ENCODE measurements at places on chromosomes 7 and 10.

DNA sequence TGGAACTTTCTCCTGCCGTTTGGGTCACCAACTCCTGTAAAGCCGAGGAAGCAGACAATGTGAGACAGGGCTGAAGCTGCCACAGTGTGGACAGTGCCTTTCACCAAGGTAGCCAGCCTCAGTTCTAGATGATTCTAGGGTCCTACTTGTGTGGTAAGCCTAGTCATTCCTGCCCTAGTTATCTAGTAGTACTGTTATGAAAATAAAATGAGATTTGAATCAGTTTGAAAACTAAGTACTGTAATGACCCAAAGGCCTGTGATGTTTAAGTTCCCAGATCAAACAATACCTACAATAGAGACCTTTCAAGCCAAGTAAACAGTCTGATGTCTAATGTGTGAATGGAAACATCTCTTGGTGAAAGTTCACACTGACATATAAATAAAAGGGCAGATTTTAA, 37.1 kb downstream of the POLL start:
- no peak for DNase-seq

- no peak for DNase-seq
Measured at GRCh38 chr10:24041034-24041433, 167.9 kb upstream of the KIAA1217 start.

DNA sequence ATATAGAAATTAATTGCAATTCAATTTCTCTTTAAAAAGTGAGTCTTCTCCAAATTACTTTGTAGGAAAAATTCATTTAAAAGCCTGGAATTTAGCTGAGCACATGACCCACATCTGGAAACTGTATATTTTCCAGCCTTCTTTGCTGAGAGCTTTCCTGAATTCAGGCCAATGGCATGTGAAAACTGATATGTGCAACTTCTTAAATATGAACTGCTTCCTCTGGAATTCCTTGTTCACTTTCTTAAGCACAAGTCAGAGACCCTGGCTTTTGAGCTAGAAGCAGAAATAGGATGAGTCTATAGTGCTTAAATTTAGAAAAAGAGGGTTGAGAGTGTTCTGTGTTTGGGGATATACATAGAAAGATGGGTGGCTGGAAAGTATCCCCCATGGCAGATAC, 365.1 kb upstream of the MTPN start:
- DNase-seq: no peak

- no peak for DNase-seq
Measured at GRCh38 chr10:55630491-55631056, 730.5 kb downstream of the ZWINT start.

DNA sequence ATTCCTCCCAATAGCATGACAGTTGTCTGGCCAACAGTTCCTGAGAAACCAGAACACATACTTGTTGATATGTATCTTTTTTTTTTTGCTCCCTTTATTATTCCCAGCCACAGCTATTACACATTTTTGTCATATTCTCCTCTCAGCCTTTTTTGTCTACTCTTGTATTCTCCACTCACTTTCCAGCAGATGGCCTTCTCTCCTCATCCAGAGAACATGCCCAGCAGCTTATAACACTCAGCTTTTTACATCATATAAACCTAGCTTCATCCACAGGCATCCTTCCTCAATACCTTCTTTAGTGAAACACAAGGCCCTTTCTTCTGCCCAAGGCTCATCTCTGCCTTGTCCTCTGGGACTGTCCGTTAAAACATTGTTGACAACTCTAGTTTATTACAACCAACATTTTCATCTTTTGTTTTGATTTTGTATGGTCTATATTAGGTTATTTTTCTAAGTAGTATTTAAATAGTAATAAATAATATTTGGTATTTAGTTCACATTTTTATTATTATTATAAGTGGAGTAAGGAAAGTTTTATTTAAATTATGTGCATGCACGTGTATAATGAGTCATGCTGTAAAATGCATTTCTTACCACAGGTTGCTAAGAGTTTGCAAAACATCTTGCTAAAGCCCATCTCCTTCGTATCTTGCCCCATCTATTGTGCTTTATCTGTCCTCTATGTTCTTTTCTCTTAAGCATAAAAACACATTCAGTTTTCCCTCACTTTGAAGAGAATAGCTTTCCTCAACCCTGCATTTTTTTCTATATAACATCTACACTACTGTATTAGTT, 101.5 kb downstream of the ORC5 start:
- DNase-seq: no peak

GRCh38 chr7:143145-143751, 49.1 kb upstream of the FAM20C start:
- DNase-seq: no peak

DNA sequence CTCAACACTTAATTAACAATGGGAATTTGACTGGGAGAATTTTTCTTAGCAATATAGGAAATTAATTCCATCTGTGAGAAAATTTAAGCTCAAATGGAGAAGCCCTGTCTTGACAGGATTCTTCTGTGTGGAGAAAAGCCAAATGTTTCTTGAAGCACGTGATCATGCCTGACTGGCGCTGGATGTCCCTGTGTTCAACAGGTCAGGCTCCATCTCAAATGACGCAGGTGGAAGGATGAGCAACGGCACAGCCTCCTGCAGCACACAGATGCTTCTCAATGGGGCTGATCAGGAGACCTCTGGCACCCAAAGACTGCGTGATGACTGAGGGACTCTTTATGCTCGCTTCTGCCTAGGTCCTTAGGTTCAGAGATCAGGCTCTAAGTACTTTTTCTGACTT, 143.8 kb downstream of the RSU1 start:
- DNase-seq: no peak

DNA sequence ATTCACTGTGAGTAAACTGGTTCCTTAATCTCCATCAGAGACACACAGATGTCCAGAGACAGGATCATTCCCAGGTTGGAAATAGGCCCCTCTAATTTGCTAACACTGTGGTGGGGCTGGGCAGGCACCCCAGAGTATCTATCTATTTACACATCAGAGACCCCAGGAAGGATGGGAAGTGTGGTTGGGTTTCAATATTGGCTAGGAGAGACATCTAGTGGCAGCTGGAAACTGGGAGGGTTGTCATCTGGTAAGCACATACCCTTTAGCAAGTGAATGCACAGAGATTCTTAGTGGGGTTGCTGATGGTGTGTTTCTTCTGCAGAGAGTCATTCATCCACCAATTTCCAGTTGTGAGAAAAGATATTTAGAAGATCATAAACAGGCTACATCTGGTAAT, 36.0 kb upstream of the NRG3 start:
- no peak for DNase-seq

GRCh38 chr7:44196450-44196872, 4.3 kb upstream of the YKT6 start:
- no peak for DNase-seq

GRCh38 chr7:593324-594115, 73.9 kb upstream of the PDGFA start:
- no peak for DNase-seq

DNA sequence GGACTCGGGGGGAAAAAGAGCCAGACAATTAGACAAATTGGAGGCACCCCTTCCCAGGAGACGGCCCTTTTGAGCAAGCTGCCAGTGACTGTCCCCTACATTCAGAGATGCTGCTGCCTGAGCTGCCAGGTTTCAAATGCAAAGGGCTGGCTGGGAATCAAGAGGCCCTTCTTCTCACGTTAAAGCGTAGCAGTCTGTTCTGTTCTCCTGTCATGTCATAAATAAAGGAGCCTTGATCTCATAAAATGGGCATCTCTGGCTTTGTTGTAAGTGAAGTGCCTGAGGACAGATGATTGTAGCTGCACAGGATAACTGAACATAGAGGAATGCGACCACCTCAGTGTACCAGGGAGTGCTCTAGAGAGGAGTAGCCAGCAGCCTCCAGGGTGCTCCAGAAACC, 917.9 kb downstream of the GRID1 start:
- DNase-seq: no peak

GRCh38 chr10:33483124-33483815, 148.8 kb upstream of the NRP1 start:
- no peak for DNase-seq
